ENCODE measurements at places on chromosomes 16 and 17. TPM values are rescaled to one million over a fixed set of nuclear protein-coding genes. Genes with fewer than 3 reads are reported as not detected.

DNA sequence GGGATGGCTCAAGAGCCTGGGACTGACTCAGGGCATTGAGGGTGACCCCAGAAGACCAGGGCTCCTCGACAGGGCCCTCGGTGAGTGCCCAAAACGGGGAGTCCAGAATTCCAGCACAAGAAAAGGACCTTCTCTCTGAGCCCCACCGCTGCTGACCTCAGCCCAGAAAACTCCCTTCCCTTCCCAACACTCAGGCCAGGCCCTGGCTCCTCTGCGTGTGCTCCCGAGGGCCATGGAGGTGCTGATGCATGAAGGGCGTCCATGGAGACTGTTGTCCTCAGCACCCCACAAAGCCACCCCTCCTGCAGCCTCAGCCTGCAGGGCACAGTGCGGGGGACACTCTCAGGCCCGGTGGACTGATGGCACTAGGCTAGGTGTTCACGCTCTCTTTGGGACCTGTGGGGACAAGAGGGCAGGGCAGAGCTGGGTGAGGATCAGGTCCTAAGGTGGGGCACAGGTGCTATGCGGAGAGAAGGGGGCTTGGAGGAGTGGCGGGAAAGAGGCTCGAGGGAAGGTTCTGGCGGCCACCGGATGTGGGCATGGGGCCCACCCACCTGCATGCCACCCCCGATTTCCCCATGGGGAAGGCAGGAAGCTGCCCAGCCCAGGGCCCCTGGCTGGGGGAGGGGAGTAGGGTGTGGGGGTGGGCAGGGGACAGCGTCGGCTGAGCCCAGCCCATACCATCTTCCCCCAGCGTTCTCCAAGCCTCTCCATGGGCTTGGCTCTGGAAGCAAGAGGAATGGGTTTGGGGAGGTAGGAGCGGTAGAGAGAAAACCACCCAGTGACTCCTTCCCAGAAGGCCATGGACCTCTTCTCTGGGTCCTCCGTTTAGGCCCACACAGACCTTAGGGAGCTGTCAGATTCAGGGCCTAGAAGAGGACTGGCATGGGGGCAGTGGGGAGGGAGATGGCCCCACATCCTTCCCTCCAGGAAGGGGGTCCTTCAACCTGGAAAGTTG, 4.5 kb upstream of the TSPOAP1 start:
- H3K27ac ChIP-seq: peak overlapping the region; percentile 97
- H3K4me3 ChIP-seq: peak overlapping the region; percentile 84
- H3K27me3 ChIP-seq: no peaks in the 10 kb centered on the region
- H3K4me1 ChIP-seq: peaks cover 64% of the 10 kb centered on the region
- H3K36me3 ChIP-seq: peaks cover 19% of the 10 kb centered on the region
- peak; percentile 33 for DNase-seq

- H3K4me1 ChIP-seq: peaks cover 2% of the 10 kb centered on the region
- DNase-seq: peak; percentile 9
- no peak overlapping the region for H3K27ac ChIP-seq
- no peaks in the 10 kb centered on the region for H3K36me3 ChIP-seq
- H3K4me3 ChIP-seq: no peak overlapping the region
Measured at GRCh38 chr17:19579867-19580565, 46.4 kb downstream of the SLC47A1 start.

Gene ZNF500
- 12.4 TPM for total RNA-seq

Gene C16orf54
- 261 TPM for total RNA-seq

Gene ODAD4
- 2.7 TPM for total RNA-seq

Gene EME1
- 0.36 TPM for total RNA-seq

Gene CCDC154
- 2.9 TPM for total RNA-seq

Data from CD4-positive, alpha-beta T cell (primary cell).